ENCODE measurements at places on chromosomes 2 and 18.

GRCh38 chr2:714005-714741 lies 37.0 kb upstream of the TMEM18 start:
- no peak for DNase-seq

- no peak for DNase-seq
These were observed 206.6 kb upstream of the SETBP1 start for GRCh38 chr18:44474067-44474411.

DNA sequence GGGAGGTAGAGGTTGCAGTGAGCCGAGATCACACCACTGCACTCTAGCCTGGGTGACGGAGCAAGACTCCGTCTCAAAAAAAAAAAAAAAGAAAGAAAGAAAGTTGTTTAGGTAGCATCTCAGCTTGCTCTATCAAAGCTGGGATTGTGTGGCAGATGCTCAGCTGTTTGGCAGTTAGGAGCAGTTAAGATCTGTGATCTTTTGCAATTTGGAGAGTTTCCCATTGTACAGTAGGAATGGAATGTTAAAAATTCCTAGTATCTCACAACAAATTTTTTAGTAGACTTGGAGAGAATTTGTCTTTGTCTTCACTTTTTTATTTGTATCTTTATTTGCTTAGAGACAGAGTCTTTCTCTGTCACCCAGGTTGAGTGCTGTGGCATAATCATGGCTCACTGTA lies 122.9 kb upstream of the UNC80 start:
- no peak for DNase-seq

- DNase-seq = no peak
These were observed 440.9 kb upstream of the NRXN1 start for GRCh38 chr2:51472783-51473182.
